Activated CD4-positive, alpha-beta T cell treated with anti-CD3 and anti-CD28 coated beads, Interleukin-2, amount 10 ng/mL, durations not matched to agents 24 days and 14 days (primary cell): ENCODE measurements at places on chromosomes 3 and 15.
A peak's percentile ranks its signal among the peaks of the same experiment; 100 is the strongest.

DNA sequence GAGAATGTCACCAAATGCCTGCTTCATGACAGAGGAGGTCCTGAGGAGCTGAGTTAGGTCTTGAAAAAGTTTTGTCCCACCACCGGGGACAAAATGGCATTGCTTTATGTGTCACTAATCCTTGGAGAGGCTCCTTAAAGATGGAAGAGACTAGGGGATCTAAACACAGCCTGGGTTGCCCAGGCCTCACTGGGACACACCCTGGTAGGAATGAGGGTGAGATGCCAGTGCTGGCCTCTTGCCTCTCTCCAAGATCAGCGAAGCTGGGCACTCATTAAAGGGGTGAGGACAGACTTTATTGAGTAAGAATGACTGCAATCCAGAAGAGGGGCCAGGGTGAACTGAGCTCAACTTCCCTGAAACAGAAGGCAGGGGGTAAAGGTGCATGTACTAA, 58.5 kb upstream of the KLF13 start:
- DNase-seq, result peak; percentile 60

GRCh38 chr3:21562243-21562642, 188.8 kb downstream of the ZNF385D start:
- DNase-seq, result no peak

GRCh38 chr3:178749471-178749870, 213.2 kb downstream of the KCNMB2 start:
- DNase-seq, result peak; percentile 6

GRCh38 chr3:46551615-46552014, 14.5 kb downstream of the LRRC2 start:
- DNase-seq, result no peak

DNA sequence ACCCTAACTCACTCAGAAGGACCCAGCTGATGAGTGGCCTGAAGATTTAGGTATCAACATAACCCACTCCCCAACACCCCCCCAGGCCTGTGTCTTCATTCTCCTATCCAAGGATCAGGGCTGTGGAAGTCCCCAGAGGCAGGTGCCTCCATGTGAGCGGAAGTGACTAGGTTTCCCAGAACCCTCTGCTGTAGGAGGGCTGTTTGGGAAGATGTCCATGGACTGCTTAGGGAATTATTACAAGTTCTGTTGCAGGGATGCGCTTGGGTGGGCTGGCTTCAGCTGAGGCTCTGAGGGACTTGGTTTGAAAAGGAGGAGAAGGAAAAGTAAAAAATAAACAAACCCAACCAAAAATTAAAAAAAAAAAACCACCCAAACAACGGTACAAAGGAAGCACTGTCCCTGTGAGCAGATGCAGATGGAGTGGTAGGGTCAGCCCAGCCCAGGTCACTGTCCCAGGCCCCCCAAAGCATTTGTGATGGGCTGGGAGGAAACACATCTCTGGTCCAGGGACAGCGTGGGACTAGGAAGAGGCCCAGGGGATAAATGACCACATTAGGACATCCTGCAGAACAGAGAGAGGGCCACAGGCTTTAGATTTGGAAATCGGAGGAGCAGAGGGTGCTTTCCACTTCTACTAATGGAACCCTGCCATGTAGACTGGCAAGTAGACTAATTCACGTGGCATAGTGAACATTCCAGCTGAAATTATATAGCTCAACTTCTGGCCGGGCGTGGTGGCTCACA, 12.2 kb upstream of the APOD start:
- no peak for DNase-seq

GRCh38 chr15:28456476-28457395, 76.0 kb downstream of the GOLGA8G start:
- DNase-seq, result no peak

DNA sequence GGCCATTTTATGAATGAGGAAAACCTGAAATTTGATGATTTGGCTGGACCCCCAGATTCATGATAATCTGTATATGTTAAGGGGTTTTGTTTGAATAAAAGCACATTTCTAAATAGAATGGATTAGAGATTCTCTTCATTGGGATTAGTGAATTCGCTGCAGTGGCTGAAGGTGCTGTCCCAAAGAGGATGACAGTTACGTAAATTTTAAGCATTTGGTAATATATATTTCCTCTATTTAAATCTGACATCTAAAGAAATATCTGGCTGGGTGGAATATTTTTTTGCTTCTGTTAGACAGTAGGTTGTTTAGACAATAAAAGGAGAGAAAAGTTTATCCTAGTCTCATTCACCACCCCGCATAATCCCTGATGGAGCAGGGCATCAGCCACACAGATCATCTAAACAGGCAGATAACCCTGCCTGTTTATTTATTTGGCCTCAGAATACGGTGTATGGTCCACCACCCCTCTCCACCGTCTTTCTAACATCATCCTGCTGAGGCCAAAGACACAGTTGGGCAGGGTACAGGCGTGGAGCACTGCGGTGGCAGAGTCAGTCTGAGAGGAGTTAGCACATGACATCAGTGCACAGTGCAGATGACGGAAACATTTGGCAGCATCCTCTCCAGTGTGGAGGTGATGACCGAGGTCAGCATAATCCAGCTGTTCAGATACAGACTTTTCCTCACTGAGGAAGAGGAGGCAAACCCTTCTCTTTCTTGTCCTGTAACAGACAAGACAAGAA, 20.4 kb upstream of the NFKBIZ start:
- peak; percentile 86 for DNase-seq

GRCh38 chr3:40939030-40939740, 260.1 kb upstream of the CTNNB1 start:
- DNase-seq, result no peak

DNA sequence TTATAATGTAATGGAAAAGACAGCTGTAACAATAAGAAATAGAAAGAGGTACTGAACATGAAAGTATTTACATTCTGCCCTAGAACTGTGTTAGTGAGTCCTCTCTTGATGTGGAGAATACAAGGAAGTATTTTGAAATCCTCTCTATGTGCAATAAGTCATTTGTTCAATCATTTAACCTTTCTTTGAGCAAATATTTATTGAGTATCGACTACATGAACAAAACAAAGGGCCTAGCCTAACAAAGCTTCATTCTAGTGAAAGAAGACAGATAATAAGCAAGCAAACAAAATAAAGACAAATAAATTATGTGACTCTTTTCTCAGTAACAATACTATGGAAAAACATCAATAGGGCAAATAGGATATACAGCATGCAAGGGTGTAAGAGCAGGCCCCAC, 354.9 kb upstream of the ATP11B start:
- no peak for DNase-seq

- DNase-seq, result no peak
These were observed 397.6 kb downstream of the TBL1XR1 start for GRCh38 chr3:176799675-176800074.

DNA sequence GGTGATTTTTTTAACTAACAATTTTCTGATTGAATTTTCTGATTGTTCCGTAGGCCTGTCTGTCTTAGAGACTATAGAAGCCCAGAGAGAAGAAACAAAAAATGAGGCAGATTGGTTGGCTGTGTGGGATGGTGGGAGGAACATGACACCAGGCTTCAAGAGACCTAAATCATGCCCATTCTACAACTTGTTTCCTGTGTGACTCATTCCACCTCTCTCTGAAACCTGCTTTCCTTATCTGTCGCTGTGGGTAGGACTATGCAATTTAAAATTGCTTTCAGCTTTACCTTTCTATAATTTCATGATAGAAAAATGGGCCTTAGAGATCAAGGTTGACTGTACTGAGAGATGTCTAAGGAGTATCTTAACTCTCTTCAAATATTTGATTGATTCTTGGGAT, 44.5 kb downstream of the OXNAD1 start:
- peak; percentile 87 for DNase-seq

- DNase-seq, result no peak
These were observed 37.8 kb downstream of the DLG1 start for GRCh38 chr3:197260491-197261163.

GRCh38 chr3:30181178-30181465, 425.3 kb upstream of the TGFBR2 start:
- no peak for DNase-seq

DNA sequence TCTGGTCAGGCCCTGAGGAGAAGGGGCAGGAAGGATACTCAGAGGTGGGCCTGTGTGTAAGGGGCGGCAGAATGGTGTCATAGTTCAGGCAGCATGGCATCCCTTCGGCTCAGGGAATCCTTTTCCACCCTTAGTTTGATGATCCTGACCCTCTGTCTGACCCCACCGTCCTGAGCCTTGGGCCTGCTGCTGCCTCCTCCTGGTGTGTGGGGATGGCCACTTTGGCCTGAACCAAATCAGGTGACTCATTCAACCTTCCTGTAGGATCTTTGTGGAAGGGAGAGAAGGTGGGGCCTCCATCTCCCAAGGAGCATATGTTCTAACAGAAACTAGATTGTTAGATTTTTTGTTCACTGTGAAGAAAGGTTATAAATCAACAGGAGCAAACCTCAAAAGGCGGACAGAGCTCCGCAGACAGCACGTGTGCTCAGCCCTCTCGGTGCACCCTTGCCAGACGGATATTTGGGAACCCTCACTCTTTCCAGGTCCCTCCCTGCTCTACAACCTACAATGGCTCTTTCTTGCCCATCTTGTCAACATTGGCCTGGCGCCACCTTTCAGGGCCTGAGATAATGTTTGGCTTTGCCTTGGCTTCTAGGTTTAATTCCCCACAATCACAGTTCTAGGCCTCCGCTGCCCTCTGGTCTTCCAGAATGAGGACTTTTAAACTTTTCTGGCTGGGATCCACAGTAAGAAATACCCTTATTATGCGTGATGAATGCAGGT, 21.7 kb downstream of the THSD4 start:
- DNase-seq, result no peak

- no peak for DNase-seq
These were observed 10.7 kb downstream of the MOBP start for GRCh38 chr3:39478226-39478625.

- no peak for DNase-seq
These were observed 189.7 kb downstream of the TLE3 start for GRCh38 chr15:69908060-69908459.

DNA sequence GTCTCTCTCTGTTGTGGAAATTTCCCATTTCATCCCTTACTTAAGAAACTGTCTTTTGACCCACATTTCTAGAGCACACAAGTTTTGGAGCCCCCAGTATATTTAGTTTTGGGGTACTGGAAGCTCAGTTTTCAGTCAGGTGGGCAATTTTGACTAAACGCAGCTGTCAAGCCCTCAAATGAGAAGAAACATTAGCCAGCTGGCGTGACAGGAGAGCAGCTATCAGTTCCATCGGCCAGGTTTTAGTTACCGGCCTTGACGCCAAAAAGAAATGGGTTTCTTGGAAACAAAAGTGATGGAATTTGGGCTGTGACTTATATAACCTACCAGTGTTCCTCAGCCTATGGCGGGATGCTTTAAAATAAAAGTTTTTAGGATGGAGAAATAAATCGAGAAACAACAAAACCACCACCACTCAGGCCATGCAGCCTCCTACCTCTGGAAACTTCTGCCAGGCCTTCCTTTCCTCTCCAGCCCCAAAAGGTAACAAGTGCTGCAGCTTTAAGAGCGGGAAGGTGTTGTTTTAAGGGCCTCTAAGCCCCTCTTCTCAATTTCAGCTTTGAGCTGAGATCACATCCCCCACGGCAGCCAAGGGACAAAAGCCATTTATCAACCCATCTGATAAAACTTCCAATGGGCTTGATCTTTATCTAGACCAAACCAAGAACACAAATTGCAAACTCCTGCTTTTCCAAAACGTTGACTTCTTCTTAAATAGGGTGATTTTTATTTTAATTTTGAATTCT, 18.3 kb downstream of the RGMA start:
- DNase-seq, result no peak

DNA sequence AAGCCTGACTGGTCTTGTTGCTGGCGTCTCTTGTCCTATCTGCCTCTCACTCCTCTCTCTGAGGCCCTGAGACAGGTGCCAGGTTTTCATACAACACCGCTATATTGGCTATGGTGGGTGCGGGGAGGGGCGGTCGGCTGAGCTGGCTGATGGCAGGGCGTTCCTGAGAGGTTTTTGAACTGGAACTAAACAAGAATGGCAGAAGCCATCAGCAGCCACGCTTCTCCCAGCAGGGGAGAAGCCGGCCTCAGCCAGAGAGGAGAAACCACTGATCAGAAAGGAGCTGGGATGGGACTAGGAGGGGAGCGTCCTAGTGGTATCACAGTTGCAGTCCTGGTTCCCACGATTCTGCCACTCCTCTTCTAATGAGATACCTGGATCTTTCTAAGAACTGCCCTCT, 89.9 kb upstream of the PRR23E start:
- no peak for DNase-seq

DNA sequence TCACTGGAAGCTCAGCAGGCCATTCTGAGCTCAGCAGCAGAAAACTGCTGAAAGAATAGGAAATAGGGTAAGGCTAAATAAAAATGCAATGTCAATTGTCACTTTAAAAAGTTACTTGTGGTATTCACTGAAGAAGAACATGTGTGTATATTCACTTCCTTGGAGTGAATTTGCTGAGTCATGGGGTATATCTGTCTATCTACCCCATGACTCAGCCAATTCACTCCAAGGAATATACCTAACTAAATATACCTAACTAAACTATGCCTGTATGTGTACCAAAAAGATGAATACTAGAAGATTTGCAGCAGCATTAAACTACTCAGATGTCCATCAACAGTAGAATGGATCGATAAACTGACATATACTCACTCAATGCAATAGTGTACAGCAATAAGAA, 69.5 kb upstream of the KCNAB1 start:
- DNase-seq, result no peak

DNA sequence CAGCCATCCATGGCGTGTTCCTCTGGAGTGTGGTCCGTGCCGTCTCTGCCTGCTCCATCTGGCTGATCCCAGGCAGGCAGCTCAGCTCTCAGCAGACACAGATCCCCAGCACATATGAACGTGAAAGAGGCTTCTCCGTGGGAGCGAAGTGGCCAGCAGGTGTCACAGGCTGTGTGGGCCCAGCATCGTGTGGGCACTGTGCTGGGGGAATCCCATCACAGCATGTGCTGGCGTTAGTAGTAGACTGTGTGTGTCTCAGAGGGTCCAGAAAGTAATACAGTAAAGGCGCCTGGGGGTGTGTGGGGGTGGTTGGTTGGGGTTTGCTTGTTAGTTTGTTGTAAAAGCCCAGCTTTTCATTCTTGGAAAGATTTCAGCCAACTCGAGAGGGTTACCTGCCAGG, 147.6 kb downstream of the IGF1R start:
- no peak for DNase-seq

- DNase-seq, result no peak
These were observed 255.1 kb upstream of the CMC1 start for GRCh38 chr3:27986234-27986879.

GRCh38 chr3:135055449-135055848, 260.4 kb downstream of the EPHB1 start:
- no peak for DNase-seq

DNA sequence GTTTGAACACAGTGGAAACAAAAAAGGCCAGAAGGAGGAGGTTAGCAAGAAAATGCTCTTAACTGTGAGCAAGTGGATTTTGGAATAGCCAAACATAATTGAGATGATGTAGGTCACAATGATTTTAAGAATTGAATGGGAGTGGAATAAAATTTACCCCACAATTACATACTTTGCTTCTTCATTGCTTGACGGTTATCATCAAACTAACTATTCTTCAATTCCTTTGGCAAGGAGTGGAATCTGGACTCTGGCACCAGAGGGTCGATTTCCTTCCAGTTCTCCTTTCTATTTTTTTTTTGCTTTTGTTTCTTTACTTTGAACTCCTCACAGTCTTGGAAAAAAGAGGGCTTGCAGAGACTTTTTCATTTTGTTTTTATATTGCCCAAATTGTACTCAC, 634.5 kb upstream of the TGFBR2 start:
- DNase-seq, result no peak

GRCh38 chr3:167780214-167780883, 44.8 kb downstream of the SERPINI1 start:
- DNase-seq, result no peak

- no peak for DNase-seq
These were observed 48.7 kb upstream of the DYNC1LI1 start for GRCh38 chr3:32619395-32619794.

GRCh38 chr15:51114437-51115119, 19.9 kb upstream of the TNFAIP8L3 start:
- no peak for DNase-seq
